Neural crest cell (in vitro differentiated cells): ENCODE measurements at places on chromosomes 6 and 20. TPM values are rescaled to one million over a fixed set of nuclear protein-coding genes. Genes with fewer than 3 reads are reported as not detected.
A peak's percentile ranks its signal among the peaks of the same experiment; 100 is the strongest.

- DNase-seq, result no peak
These were observed 16.2 kb upstream of the VAPB start for GRCh38 chr20:58372806-58373205.

DNA sequence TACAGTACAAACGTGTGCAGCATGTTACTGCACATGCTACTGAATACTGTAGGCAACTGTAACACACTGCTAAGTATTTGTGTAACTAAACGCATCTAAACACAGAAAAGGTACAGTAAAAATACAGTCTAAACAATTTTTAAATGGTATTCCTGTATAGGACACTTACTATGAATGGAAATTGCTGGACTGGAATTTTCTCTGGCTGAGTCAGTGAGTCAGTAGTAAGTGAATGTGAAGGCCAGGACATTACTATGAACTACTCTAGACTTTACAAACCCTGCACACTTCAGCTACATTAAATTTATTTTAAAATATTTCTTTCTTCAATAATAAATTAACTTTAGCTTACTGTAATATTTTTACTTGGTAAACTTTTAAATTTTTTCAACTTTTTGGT lies 225.0 kb upstream of the TENT5A start:
- DNase-seq, result no peak

DNA sequence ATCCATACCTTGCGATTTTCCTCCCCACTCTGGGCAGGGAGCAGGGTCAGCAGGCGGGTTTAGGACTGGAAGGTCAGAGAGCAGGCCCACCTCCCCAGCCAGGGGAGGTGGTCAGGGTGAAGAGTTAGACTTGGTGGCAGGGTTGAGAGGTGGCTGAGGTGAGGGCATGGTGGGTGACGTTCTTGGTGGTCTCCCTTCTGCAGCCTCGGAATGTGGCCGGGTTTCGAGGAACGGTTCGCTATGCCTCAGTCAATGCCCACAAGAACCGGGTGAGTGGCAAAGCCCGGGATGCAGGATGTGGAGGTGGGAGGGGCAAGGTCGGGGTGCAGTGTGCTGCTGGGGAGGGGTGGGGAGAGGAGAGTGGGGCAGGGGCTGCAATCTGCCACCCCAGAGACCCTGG lies 11.6 kb downstream of the TTBK1 start:
- DNase-seq, result no peak

GRCh38 chr20:56423211-56423610 lies 11.2 kb downstream of the CASS4 start:
- no peak for DNase-seq

DNA sequence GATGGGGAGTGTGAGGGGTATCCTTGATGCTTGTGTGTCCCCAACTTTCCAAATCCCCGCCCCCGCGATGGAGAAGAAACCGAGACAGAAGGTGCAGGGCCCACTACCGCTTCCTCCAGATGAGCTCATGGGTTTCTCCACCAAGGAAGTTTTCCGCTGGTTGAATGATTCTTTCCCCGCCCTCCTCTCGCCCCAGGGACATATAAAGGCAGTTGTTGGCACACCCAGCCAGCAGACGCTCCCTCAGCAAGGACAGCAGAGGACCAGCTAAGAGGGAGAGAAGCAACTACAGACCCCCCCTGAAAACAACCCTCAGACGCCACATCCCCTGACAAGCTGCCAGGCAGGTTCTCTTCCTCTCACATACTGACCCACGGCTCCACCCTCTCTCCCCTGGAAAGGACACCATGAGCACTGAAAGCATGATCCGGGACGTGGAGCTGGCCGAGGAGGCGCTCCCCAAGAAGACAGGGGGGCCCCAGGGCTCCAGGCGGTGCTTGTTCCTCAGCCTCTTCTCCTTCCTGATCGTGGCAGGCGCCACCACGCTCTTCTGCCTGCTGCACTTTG lies at the start of gene TNF:
TNF (plus strand) TSS at position 231 of the 567 bp plus-strand sequence; CDS start at position 408, 177 bp downstream.
- no peak for DNase-seq

DNA sequence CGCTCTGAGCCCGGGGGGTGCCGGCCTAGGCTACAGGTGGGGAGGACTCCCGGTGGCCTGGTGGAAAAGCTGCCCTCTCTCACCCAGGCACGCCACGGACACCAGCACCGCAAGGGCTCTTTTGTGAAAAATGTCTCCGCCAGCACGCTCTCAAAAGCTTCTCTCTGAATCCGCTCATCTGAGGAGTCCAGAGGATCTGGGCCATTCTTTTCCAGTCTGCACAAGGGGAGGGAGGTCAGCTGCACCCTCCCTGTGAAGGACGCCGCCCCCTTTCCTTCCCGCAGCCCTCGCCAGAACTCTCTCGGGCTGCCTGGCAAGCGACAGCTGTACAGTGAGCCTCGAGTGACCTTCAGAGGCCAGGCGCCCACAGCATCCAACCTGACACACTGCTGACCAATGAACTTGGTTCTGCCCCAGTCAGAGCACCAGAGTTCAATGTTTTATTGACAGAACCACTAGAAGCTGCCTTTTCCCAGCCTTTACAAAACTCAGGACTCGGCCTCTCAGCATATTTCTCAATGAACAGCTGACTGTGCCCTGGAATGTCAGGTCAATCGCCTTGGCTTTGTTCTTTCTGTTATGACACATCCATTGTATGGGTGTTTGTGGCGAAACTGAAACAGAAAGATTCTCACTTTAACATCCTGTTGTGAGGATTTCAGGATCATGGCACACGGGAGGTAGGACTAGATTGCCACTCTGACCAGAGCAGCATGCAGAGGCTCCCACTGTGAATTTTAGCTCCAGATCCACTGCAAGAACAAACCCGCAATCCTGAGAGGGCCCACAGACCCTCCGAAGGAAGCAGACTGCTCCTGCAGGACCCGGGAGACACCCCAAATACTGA lies 26.7 kb downstream of the SERPINB9 start:
- peak; percentile 12 for DNase-seq

- no peak for DNase-seq
These were observed 152.8 kb upstream of the SLC35B3 start for GRCh38 chr6:8588176-8588575.

- no peak for DNase-seq
These were observed 48.5 kb upstream of the TTPAL start for GRCh38 chr20:44426879-44427790.

- DNase-seq, result no peak
These were observed 1.3 kb upstream of the SLC35D3 start for GRCh38 chr6:136920671-136921380.

DNA sequence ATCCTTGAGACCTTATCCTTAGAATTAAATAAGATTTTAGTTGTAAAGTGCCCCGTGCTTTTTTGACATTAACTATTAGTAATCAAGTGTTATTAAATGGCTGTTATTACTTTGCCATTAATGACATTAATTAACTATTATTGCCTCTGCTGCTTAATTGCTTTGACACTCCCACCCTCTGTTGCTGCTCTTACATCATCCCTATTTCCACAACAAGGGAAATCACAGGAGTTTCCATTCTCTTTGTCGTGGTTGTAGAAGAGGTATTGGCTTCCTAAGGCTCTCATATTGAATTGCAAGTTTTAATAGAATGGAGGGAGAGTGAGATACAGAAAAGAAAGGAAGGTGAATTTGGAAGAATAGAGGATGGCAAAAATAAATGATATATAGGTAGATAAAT lies 545.8 kb downstream of the MMUT start:
- no peak for DNase-seq

DNA sequence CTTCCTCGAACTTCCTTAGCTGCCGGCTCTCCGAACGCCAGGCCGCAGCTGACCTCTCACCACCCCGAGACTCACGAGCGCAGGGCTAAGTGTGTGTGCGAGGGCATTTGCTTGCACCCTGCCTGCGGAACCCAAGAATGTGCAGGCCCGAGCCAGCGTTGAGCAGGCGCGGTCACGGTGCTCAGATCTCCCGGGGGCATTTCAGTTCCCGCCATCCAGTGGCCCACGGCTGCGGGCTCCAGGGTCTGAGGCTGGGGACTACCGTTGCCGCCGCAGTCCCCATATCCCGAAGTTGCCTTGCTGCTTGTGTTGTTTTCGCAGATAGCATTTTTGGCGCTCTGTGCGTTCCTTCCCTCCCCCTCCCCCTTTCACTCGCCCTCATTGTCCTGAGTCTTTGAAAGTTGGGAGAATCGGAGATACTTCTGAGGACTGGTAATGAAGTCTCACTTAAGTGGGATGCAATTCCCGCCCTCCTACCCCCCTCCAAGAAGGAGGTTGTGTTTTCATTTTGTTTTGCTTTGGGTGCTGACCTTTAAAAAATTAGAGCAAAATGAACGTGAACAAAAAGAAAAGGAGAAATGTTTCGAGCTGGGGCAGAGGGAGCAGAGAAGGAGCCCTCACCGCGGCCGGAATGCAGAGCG lies 1.7 kb downstream of the NR2E1 start:
- DNase-seq, result no peak

DNA sequence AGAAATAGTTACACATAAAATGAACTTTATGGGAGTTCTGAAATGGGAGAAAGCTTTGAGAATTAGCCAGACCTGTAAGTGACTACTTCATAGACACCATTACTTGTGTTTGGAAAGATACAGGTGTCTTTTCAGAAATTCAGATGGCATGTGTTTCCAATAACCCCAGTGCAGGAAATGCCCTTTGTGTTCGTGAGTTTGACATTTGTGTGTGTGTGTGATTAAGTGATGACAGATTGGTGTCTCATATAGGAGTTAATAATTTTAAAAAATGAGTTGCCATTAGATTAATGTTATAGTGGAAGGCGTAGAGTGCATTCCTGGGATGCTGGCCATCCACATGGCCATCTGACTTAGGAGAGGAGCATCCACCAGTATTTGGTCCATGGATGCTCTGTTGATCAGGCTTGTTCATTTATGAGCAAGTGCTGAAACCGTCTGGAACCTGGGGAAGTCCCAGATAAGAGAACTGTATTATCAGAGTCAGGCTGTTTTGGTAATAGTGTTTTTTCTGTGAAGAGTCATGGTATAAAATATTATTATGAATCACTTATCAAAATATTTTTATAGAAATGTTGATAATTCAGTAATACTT lies 3.1 kb downstream of the STK4 start:
- no peak for DNase-seq

DNA sequence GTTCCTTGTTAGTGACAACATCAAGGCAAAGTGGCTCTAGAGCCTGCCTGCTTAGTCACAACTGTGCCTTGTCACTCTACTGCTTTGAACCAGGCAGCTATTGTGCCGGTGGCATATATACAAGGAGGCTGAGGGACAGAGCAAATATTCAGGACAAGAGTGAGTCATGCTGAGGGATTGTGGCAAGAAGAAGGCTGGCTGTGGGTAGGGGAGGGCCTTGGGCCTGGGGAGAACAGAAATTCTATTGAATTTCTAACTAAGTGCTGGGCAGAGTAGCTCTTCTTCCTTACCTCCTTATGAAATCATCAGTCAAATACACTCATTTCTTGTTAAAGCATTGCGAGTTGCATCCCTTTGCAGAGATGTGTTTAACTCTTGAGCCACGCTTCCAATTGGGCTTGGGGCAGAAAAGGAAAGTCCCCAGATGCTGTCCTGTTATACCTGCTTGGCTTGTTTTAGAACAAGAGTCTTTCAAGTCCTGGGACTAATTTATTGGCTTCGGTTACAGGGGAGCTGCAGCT lies 59.7 kb downstream of the PFDN4 start:
- DNase-seq, result no peak

DNA sequence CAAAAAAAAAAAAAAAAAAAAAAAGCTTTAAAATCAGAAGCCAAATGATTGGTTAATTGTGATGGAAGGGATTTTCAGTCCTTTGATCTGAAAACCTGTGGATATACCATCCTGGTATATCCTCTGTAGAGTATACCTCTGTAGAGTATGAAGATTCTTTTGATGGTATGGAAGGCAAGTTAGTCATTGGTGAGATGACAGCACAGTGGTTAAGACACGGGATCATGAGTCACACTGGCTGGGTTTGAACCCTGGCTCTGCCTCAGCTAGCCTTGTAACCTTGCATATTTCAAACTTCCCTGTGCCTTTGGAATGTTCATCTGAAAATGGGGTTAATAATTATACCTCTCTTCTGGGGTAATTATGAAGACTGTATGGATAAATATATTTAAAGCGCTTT lies 179.3 kb downstream of the CARMIL1 start:
- no peak for DNase-seq

GRCh38 chr6:166691199-166691598 lies 64.1 kb upstream of the RPS6KA2 start:
- DNase-seq, result no peak

DNA sequence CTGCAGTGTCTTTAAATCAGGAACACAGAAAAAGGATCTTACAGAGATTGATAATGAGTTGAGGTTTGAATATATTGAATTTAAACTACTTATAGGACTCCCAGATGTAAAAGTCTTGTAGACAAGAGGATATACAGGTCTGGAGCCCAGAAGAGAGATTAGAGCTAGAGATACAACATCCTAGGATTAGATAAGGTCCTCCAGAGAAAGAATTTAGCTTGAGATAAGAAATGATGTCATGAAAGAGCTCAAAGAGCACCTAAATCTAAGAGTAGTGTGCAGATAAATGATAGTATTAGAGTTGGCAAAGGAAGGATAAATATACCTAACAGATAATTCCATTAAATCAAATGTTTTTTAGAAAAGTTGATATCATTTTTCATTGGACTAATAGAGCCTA lies 23.9 kb downstream of the EPM2A start:
- DNase-seq, result no peak

The OTOR gene
- total RNA-seq, result not detected in 2 replicates

The HDGFL1 gene
- total RNA-seq, result not detected in 2 replicates

The C20orf141 gene
- not detected in 2 replicates for total RNA-seq

The SMPDL3A gene
- total RNA-seq, result 3.3 and 3.6 TPM in 2 replicates

The TBX18 gene
- total RNA-seq, result 0.27 and 0.47 TPM in 2 replicates

The DEFB132 gene
- total RNA-seq, result not detected in 2 replicates

The CASS4 gene
- 0.14 and 0.16 TPM in 2 replicates for total RNA-seq

The OPRM1 gene
- not detected in 2 replicates for total RNA-seq

The SDHAF4 gene
- 18.9 and 19.2 TPM in 2 replicates for total RNA-seq

The TFAP2D gene
- not detected in 2 replicates for total RNA-seq

The SLC16A10 gene
- total RNA-seq, result 5.6 and 6.2 TPM in 2 replicates

The CDK5RAP1 gene
- total RNA-seq, result 56.3 and 58.7 TPM in 2 replicates

The SEMG1 gene
- total RNA-seq, result not detected in 2 replicates

The KCNK5 gene
- total RNA-seq, result 30.4 and 32.7 TPM in 2 replicates
